GM12892 (cell line): ENCODE measurements at places on chromosomes 7 and 10.

- no peak for DNase-seq
Observed at GRCh38 chr10:124621637-124622036, 122.5 kb downstream of the FAM53B start.

- DNase-seq: no peak
Observed at GRCh38 chr10:53166325-53166724, 393.7 kb upstream of the MBL2 start.

- no peak for DNase-seq
Observed at GRCh38 chr10:77071001-77071511, 566.6 kb downstream of the KCNMA1 start.

DNA sequence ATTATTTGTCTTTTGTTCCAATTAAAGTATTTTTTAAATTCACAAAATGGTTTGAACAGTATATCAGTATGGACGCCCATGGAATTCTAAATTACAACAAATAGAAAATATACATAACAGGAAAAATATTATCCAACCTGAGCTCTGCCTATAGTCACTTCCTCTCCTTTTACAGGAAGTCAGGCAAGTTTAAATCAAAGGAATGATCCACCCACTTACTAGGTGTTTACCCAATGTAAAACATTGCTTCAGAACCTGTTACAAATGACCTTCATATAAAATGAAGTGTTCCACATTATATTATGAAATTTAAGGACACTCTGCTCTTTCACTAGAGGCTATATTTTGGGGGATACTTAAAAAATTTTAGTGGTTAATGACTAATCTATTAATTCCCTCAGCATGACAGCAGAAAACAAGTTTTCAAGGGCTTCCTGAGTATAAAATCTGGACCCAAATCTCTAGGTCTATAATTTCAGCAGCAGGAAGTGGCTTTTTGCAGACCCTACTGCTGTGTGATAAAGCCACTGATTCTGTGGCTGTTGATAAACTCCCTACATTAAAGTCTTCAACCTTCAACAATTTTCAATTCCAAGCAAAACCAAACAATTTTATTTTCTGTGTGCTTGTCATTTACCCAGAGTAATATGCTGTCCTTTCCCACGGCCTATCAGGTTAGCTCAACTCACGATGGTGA, 722.6 kb downstream of the GATA3 start:
- no peak for DNase-seq

DNA sequence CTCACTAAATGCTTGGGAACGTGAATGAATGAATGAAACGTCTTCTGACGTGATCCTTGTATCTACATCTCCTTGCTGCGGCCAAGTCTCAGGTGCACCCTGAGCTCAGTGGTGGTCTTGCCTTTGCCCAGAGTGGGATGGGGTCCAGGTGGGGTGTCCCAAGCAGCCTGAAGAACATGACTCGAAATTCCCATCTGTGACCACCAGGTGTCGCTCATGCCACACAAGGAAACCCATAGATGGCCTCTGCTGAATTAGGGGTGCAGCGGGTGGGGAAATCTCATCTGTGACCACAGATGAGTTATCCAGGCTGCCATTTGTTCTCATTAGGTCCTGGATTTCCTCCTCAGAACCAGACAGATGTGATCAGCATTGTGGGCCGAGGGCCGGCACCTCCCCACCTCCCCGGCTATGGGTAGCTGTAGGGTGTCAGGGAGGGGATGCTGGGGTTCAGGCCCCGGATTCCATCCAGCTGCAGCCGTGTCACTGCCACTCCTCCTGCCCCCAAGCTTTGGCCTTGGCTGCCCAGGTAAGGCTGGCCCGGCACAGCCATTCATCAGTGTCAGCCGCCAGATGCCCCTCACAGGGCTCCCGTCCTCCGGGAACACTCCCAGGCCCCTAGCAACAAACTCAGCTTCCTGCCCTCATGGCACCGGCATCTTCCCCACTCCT, 21.0 kb upstream of the GNA12 start:
- DNase-seq: peak; percentile 61

DNA sequence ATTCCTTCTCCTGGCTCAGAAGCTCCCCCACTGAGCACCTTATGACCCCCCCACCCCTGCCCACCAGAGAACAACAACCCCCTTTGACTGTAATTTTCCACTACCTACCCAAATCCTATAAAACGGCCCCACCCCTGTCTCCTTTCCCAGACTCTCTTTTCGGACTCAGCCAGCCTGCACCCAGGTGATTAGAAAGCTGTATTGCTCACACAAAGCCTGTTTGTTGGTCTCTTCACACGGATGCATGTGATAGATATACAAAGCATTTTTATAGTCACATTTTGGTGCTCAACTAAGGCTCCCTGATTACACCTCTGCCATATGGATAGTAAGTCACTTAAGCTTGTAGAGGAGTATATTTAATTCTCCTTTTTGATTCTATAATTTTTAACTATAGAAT, 985.8 kb downstream of the REEP3 start:
- no peak for DNase-seq

DNA sequence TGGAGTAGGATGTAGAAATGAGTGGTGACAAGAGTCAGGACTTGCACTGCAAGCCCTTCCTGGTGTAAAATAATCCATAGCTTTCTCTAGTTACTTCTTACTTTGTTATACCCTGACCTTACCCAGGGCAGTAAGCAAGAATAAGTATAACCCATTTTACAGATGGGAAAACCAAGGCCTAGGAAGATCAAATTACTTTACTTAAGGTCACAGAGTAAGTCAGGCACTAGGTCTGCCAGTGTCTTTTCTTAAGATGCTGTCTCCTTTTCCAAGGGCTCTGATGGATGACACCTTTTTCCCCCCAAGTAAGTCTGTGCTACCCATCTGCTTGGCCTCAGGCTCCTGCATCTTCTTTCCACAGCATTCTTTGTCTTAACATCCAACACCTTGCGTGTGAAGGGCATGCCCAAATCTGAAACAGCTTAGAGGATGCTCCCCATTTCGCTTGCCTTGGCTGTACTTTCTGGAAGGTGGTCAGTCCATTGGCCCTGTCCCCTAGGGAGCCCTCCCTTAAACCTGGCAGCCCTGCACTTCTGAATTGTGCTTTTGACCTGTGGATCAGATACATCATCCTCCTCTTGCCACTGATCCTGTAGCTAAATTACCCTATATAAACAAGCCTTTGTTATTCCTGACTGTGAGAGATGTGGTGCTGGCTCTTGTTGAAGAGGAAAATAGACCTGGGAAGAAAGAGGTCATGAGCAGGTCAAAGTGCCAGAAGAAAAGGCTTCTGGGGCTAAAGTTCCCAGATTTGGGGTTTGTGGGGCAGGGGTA, 168.6 kb downstream of the LRMDA start:
- DNase-seq: no peak

DNA sequence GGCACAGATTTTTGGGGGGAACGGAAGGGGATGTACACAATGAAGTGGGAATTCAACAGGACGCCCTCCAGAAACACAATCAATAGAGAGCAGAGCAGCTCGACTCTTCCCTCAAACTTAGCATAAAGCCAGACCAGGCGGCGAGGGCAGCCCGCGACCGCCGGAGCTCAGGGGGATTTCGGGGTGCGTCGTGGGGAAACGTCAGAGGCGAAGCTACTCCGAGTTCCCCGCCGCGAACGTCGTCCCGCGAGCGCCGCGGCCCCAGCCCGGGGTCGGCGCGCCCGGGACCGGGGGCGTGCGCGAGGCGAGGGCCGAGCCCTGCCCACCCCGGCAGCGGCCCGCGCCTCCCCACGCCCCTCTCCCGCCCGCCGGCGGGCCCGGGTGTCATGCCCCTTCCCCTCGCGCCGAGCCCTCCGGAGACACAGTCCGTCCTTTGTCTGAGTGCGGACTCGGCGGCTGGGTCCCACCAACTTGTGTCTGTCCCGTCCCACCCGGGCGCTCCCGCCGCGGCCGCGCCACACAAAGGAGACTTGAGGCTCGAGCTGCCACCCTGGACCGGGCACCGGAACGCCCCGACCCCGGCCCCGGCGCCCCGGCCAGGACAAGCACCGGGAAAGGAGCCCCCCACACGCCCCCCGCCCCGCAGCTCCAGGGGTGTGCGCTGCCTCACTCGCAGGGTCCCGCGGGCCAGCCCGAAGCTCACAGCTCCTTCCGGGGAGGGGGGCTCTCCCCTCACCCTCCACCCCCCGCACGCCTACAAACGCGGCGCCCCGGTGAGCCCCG, 634 bp downstream of the EZH2 start:
- DNase-seq: peak; percentile 32

DNA sequence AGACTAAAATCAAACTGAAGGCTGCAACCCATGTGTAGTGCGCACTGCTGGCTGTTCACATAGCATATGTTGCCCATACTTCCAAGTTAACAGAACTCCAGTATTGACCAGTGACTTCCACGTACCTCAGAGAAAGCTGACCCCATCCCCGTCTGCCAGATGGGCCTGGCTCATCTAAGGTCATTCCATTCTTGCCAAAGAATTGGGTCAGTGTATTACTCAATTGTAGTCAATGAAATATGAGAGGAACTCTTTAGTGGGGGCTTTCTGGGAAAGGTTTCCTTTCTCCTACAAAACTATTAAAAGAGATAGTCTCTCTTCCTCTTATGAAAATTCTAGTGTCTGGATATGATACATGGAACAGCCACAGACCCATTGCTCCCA, 238.6 kb downstream of the COBL start:
- DNase-seq: no peak

- DNase-seq: no peak
Observed at GRCh38 chr10:96650958-96651357, 64.1 kb upstream of the TM9SF3 start.

- DNase-seq: no peak
Observed at GRCh38 chr10:63986536-63986935, 465.3 kb downstream of the REEP3 start.

GRCh38 chr7:110557136-110557535, 533.8 kb upstream of the LRRN3 start:
- DNase-seq: no peak

GRCh38 chr7:151057506-151057988, at the start of gene CDK5:
Gene CDK5 (minus strand): TSS chr7:151057897. CDS start chr7:151057848, 49 bp downstream.
- DNase-seq: no peak

- DNase-seq: no peak
Observed at GRCh38 chr7:4073750-4074149, 608.3 kb upstream of the FOXK1 start.

GRCh38 chr10:127135844-127136577, 60.4 kb downstream of the INSYN2A start:
- DNase-seq: no peak

DNA sequence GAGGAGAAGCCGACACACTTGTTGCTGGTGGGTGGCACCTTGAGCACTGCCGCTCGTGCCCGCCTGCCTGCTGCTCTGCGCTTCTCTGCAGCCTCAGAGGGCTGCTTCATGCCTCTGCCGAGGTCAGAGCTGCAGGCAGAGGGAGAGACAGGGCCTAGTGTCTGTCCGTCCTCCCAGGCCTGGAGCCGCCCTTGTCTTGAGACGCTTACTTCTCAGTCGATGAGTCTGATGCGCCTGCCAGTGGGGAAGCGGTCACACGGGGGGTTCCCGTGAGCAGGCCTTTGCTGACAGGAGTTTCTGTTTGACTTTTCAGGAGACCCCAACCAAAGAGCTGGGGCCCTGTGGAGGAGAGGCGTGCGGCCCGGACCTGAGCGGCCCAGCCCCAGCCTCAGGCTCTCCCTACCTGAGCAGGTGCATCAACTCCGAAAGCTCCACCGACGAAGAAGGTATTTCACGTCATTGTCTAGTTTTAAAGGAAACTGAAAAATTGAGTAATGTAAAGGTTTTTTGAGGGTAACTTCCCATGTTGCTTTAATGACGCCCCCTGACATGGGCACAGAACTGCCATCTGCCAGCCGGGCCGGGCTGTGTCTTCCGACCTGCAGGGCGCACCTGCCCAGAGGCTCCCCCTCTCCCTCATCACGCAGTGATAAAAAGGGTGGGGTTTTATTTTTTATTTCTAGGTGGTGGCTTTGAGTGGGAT, 7.8 kb upstream of the BHLHA15 start:
- DNase-seq: peak; percentile 66

GRCh38 chr7:98616381-98617050, 569 bp upstream of the NPTX2 start:
- no peak for DNase-seq

DNA sequence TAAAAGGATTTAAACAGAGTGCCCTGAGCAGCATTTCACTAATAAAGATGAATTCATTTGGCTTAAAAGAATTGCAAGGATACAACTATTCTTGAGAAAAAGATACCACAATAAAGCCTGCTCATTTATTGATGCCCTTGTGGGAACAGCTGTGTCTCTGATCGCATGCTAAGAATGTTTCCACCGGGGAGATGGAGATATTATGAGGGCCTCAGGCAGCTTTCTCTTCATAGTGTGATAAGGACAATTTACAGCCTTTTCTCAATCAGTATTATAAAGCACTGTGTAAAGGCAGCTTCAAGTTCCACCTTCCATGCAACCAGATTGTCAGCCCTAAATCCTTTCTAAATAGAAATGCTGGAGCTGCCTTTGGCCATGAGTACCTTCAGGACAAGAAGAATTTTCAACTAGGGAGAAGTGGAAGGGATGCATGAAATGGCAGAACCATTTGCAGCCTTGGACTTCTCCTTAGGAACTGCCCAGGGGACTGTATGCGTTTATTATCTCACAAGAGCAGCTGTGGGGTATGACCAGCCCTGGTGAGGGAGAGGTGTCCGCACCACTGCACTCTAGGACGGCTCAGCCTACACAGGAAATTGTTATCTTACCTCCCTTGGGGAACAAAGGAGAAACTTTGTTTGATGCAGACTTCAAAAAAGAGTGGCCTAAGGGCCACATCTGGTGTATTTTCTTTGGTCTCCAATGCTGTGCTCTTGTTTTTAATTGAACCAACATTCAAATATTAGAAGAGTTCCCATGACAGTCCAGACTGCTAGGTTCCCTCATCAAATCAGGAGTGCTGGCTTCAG, 116.9 kb upstream of the PCGF5 start:
- no peak for DNase-seq

GRCh38 chr7:36633377-36633776, 90.9 kb downstream of the AOAH start:
- no peak for DNase-seq

- DNase-seq: no peak
Observed at GRCh38 chr7:137403353-137403695, 59.8 kb upstream of the PTN start.

DNA sequence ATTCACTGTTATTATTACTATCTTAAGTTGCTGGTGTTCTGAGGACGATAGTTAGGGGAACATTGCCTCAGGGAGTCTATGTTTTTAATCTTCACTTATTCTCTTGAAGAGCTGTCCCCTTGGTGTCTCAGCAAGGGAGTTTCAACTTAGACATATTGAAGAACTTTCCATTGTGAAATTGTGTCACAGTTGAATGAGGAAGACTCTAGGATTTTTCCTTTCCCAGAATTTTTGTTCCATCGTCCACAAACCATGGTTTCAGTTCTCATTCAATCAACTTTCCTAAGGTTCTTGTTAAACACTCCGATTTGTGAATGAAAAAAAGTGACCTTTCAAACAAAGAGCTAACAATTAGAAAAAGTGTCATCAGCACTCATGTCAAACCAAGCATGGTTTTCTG, 128.3 kb downstream of the GATA3 start:
- no peak for DNase-seq
